ENCODE measurements at places on chromosomes 7 and 10.

DNA sequence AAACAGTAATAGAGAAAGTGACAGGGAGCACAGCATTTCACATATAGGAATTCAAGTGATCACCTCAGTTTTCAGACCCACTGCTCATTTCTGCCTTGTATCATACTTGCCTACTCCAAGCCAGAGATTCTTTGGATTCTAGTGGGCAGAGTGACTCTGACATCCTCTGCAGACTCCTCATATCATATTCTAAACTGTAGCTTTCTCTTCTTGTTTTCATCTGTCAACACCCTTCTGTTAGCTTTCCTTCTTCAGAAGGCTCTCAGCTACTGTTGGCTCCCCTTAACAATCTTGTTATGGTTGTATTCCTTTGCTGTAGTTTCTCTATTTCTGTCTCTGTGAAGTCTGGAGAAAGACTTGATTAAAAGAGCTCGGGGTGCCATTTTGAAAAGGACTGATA is 120.5 kb downstream of the CTNNA3 start:
- no peak for DNase-seq

DNA sequence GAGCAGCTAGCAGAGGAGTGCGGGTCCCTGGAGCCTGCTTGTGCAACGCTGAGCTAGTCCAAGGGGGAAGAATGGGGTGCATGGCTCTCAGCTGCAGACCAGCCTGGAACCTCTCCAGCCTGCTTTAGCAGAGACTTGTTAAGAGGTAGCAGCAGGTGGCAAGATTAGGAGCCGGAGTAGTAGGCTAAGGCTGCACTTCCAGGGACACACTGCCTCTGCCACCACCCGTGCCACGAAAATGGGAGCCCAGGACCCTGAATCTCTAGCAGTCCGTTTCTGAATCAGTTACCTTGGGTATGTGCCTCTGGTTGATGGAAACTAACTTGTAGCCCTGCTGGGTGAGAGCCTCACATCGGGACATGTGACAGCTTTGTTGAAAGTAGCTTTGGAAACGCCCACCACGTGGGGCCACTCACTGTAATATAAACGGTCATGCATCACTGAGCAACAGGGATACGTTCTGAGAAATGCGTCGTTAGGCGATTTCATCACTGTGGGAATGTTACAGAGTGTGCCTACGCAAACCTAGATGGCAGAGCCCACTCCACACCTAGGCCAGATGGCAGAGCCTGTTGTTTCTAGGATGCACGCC is 25.9 kb downstream of the HTRA1 start:
- no peak for DNase-seq

- DNase-seq, result no peak
Observed at GRCh38 chr7:132433301-132433700, 143.0 kb downstream of the PLXNA4 start.

DNA sequence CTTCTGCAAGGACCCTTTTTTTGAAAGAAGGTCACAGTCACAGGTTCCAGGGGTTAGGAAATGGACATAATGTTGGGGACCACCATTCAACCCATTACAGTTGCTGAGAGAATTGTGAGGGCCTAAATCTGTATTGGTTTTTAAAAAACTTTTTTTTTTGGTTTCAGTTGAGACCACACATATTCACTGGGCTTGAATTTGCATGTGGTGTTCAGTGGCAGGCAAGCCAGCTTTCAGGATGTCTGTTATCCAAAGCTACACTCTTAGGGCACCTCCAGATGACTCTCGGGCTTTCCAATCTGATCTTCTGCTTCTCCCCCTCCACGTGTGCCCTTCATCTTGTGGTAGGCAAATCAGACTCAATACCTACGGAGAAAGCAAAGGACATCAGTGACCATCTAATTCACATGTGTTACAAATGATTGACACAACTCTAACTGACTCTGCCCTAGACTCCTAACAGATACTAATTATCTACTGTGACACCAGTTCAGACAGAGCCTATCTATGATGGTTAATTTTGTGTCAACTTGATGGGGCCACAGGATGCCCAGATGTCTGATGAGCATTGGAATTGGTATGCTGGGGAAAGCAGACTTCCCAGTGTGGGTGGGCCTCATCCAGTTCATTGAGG is 93.3 kb upstream of the ELMO1 start:
- no peak for DNase-seq

DNA sequence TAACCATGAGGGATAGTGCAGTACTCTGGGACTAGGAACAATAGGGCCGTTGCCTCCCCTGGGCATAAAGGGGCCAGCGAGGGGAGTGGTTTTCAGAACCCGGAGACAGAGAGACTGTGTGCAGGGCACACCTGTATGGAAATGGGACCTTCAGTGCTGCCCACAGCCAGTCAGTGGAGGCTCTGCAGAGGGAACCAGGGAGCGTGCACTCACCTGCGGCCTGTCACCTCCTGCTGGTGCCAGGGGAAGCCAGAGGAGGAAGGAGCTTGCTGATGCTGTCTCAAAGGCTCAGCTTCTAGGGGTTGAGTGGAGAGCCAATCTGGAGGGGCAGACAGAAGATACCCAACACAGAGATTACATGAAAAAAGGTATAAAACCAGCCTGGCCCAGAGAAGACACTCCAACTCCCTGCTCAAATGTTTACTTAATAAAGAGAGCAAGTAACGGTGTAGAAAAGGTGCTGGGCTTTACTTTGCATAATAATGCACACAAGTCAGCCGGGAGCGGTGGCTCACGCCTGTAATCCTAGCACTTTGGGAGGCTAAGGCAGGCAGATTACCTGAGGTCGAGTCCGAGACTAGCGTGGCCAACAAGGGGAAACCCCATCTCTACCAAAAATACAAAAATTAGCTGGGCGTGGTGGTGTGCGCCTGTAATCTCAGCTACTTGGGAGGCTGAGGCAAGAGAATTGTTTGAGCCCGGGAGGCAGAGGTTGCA is 35.5 kb upstream of the WAPL start:
- DNase-seq, result no peak

DNA sequence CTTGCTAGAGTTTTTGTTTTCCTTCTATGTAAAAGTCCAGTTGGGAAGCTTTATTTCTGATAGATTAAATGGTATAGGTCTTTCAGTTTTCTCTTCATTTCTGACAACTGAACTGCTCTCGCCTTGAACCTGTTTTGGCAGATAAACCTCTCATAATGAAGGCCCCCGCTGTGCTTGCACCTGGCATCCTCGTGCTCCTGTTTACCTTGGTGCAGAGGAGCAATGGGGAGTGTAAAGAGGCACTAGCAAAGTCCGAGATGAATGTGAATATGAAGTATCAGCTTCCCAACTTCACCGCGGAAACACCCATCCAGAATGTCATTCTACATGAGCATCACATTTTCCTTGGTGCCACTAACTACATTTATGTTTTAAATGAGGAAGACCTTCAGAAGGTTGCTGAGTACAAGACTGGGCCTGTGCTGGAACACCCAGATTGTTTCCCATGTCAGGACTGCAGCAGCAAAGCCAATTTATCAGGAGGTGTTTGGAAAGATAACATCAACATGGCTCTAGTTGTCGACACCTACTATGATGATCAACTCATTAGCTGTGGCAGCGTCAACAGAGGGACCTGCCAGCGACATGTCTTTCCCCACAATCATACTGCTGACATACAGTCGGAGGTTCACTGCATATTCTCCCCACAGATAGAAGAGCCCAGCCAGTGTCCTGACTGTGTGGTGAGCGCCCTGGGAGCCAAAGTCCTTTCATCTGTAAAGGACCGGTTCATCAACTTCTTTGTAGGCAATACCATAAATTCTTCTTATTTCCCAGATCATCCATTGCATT is 27.1 kb downstream of the MET start:
- DNase-seq, result no peak

DNA sequence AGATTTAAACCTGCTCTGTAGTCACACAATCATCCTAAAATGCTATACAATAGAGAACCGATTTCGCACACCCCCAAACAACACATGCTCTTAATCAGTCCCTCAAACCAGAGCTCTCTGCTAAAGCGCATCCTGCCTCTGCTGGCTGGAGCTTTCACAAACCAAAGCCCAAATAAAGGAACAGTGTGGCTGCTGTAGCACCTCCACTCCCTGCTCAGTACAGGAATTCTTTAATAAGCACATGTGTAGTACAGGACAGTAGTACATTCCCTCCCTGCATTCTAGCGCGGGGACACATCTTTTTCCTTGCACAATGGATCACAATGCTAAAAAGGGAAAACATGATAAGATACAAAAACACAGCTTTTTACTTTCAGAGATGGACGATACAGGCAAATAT is 684.6 kb downstream of the MAGI2 start:
- DNase-seq, result no peak

GRCh38 chr10:65570143-65571010 is 1355.5 kb upstream of the LRRTM3 start:
- peak; percentile 82 for DNase-seq

DNA sequence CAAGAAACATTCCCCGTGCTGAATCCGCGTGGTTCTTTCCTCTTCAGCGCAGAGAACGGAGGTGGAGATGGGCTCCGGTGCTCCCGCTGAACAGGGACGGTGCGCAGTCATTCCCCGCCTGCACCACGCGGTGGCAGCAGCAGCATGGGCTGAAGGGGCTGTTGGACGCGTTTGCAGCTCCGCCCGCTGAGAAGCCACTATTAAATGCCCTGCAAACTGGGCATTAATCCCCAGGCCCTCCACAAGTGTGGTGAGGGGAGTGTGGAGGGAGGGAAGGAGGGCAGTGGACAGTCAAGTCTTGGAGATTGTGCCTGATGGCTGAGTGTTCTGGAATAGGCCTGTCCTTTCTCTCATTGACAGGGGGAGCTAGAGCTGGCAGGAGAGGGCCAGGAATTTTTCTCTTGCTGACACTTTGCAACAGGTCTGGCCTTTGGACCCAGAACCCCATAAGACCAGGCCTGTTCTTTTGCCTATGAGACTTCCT is 240.2 kb upstream of the INHBA start:
- peak; percentile 91 for DNase-seq

- DNase-seq, result peak; percentile 39
Observed at GRCh38 chr7:17239683-17240521, 58.5 kb upstream of the AHR start.

- no peak for DNase-seq
Observed at GRCh38 chr10:44572146-44572545, 187.2 kb upstream of the CXCL12 start.

- DNase-seq, result no peak
Observed at GRCh38 chr10:27622596-27622995, 118.5 kb downstream of the RAB18 start.

GRCh38 chr10:85599081-85599480 is 767.5 kb downstream of the GRID1 start:
- no peak for DNase-seq

DNA sequence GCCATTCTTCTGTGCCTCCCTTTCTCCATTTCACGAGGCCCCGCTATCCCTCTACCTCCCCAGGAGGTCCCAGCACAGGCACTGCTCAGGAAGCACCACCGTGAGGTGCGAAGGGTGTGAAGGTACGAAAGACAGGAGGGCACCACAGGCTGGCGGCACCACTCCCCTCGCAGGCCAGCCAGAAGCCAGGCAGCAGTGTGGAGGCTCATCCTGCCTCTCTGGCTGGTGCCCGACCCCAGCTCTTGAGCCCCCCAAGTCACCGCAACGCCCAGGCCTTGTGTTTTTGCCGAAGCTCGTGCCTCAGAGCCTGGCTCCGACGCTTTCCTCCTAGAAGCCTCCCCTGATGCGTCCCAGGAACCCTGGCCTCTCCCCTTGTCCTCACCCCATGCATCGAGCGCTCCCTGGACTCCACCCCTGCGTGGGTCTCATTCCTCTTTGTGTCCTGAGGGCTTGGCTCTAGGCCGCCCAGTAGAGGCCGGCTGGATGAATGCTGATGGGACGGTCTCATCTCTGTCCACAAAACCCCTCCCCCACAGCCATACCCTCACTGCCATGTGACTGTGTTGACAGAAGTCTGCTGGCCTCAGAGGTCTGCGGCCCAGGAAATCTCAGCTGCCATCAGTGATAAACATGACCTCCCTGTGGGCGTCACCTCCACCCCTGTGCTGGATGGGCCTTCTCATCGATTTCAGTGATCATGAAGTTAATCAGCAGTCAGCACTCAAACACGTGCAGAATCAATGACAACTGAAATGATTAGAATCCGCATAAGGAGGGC is 19.3 kb downstream of the BRI3 start:
- no peak for DNase-seq

GRCh38 chr7:109950256-109950655 is 1140.7 kb upstream of the LRRN3 start:
- peak; percentile 73 for DNase-seq

DNA sequence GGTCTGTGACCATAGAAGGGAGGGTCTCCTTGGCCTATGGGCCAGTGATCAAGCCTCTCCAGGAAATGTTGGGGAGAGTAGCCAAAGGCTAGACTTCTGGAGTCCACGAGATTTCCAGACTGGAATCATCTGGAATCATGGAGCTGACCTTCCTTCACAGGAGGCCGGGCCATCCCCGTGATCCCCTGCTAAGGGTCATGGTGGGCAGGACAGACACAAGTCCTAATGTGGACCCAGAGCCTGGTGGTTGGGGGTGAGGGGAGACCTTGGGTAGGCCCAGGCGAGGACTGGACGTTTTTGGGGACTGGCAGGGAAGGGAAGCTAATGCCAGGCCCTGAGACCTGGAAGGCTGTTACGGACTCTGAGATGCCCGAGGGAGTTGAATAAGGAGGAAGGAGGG is 9.8 kb upstream of the GRID1 start:
- DNase-seq, result no peak

DNA sequence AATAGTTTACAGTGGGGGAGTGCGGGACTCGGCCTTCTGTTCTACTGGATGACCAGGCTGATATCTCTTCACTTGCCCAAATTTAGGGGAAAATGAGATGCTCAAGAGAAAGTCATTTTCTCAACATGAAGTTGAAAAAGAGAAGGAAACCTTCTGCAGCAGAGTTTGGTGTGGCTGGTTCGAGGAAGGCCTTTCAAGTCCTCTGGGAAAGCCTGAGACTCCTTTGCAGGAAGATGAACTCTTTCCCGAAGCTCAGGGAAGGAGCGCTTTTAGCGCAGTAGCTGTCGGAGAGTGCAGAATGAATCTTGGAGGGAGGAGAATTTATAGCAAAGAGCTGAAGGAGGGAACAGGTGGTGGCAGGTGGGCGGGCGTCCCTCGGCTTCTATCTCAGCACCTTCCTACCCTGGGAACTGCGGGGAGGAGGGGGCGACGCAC is at the start of gene ATOH7:
TSS of gene ATOH7 (minus strand) at position 297 of the 435 bp plus-strand sequence. CDS start 436 bp downstream, outside the sequence.
- no peak for DNase-seq

DNA sequence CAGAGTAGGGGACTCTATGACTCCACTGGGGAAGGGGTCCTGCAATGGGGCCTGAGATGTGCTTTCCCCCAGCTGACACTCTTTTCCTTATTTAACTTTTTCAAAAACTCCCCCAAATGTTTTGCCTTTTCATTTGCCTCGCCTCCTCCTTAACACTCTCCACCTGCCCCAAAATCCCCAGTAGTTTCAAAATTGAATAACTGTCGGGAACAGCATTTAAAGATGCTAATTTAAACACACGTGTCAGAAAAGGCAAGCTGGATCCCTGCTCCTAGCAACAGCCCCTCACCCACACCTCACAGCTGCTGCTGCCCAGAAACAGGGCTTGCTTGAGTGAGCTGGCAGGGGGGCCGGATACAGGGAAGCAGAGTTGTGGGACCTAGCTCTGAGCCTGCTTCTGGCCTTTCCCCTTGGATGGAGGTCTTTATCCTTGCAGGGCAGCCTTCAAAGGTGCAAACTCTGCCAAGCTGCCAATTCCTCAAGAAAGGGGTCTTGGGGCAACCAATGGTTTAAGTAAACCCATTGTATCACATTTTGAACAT is 115.3 kb downstream of the KCNMA1 start:
- DNase-seq, result no peak

GRCh38 chr7:81234896-81235295 is 316.0 kb upstream of the SEMA3C start:
- no peak for DNase-seq

Measured in ACHN (cell line).